ENCODE measurements at places on chromosomes 1 and 21. TPM values are rescaled to one million over a fixed set of nuclear protein-coding genes. Genes with fewer than 3 reads are reported as not detected.

GRCh38 chr1:39214021-39214713, 9.7 kb downstream of the MACF1 start:
- DNase-seq: no peak

DNA sequence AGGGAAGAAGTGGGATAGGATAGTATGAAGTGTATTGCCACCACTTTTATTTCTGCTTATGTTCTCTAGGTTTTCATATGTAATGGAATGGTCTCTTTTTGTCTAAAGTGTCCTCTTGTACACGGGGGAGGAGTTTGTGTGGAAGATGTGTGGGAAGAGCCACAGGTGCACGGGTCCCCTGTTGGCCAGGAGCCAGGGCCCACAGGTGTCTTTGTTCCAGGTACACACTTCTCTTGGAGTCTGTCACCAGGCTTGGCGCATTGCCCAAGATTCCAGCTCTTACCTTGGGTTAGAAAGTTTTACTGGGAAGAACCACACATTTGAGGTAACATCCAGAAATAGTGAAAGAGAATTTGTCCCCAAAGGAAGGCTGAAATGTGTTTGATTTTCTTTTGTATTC, 10.5 kb downstream of the TENT5C start:
- no peak for DNase-seq

CRYAA gene
- 0.47 TPM for polyA plus RNA-seq

DCST1 gene
- polyA plus RNA-seq: 0.21 TPM

DPT gene
- 0.10 TPM for polyA plus RNA-seq

OR2T29 gene
- polyA plus RNA-seq: not detected

DNA sequence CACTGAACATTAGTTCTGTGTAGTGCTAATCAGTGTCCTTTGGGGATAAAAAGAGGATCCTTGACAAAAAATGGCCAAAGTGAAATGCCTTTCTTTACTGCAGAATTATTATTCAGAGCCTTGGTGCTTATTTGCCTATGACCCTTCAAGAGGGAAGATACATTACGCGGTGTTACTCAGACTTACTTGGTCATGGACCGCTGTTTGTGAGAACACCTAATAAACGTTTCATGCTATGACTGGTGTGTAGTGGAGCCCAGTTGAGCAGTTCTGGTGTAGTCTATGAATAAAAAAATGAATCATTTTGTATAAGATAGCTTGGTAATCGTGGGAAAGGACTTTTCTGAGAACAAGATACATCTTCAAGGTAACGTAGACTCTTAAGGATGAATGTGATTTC, 8.3 kb downstream of the NFYC start:
- DNase-seq: no peak

- DNase-seq: peak; percentile 48
These were observed 534 bp downstream of the C1orf56 start for GRCh38 chr1:151047925-151048644.

Data from right renal cortex interstitium (tissue), 3 donors.